ENCODE measurements at places on chromosomes 4 and X.
A peak's percentile ranks its signal among the peaks of the same experiment; 100 is the strongest.

DNA sequence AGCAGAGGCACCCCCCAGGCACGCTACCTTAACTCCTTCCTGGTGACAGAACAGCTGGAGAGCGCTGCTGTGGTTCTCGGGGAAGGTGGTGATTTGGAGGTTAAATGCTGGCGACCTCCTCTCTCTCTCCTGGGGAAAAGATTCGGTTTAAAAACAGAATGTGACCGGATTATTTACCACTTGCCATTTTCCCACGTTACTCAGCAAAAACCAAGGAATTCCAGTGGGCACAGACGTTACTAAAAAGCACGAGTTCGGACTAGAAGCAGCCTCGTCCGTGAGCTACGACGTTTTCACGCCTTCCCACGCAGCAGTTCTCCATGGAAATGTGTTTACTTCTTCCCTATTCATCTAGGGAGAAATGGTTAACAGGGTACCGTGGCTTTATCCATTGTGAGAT is 32.3 kb upstream of the C4orf50 start:
- DNase-seq: no peak

DNA sequence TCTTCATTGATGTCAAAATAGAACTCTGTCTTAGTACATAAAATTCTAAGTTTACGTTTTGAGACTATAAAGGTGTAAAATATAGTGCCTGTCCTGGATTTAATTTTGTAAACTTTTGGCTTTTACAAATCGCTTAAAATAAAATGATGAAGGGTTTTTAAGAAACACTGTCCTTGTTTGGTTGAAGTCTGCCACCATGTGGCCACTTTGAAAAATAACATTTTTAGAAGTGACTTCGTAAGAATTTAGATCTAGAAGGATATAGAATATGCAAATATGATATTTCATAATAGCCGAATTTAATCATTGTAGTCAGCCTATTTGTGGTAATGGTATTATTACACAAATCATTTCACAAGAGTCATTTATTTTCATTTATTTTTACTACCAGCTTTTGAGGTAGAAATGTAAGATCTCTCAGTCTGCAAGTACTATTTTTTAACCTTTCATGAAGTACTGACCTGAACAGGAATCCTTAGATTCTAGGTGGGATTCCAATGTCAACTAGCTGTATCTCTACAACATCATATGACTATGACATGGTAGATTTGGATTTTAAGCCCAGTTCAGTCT is 31.0 kb upstream of the FAT4 start:
- peak; percentile 16 for DNase-seq

- no peak for DNase-seq
These were observed 6.9 kb downstream of the CTBP1 start for GRCh38 chr4:1241936-1242505.

DNA sequence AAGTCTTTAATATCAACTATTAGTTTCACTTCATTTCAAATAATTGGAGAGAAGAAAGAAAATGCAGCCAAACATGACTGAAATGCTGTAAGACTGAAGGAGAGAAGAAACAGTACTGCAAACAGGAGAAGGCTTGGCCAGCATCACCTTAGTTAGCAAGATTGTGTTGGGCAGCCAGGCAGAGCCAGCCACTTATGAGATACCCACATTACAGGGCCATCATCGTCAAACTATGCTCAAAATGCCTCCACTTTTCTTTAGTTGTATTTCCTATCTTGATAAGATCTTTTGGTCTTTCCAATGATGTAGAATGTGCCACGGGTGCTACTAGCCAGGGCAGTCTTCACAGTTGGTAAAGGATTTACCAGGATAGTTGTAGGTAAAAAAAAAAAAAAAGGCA is 10.9 kb upstream of the IRF2 start:
- no peak for DNase-seq

GRCh38 chr4:158805635-158806471 is 37.0 kb downstream of the FNIP2 start:
- DNase-seq: peak; percentile 62

GRCh38 chrX:27435031-27435430 is 28.1 kb downstream of the PPP4R3C start:
- no peak for DNase-seq

DNA sequence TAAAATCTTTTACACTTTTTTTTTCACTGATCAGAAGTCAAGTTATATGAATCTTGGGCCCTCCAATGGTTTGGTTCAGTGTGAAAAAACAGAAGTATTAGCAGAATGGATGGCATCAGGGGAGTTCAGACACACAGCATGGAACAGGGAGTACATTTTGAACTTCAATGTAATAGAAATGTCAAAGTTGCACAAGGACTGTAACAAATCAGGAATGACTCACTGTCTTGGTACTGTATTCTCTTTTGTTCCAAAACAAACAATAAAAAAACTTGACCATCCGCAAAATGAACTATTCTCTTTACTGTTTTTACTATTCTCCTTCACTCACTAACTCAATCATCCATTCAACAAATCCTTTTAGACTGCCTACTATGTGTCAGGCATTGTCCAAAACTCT is 401.0 kb downstream of the FSTL5 start:
- peak; percentile 8 for DNase-seq

DNA sequence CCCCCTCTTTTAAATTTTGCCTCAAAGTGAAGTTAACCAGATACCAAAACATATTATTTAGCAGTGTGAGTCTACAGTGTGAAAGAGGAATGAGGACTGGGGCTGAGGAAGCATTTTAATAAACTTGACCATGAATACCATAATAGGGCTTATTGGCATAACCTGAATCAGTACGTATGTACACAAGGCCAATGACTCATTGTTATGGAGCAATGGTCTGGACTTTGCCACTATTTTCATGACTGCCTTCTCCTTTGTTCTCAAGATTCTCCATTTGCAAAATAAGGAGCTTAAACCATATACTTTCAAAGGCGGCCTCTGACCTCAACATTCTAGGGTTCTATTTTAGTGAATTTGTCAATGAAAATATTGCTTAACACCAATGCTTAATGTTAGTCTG is 102.8 kb upstream of the OR13H1 start:
- no peak for DNase-seq

GRCh38 chrX:48516987-48517386 is 4.6 kb upstream of the EBP start:
- no peak for DNase-seq

GRCh38 chr4:138255917-138256597 is 13.9 kb upstream of the SLC7A11 start:
- no peak for DNase-seq

- no peak for DNase-seq
These were observed at the start of gene SLC10A4 for GRCh38 chr4:48483006-48483776. Gene SLC10A4 (plus strand): TSS chr4:48483343. CDS start chr4:48483562, 219 bp downstream.

DNA sequence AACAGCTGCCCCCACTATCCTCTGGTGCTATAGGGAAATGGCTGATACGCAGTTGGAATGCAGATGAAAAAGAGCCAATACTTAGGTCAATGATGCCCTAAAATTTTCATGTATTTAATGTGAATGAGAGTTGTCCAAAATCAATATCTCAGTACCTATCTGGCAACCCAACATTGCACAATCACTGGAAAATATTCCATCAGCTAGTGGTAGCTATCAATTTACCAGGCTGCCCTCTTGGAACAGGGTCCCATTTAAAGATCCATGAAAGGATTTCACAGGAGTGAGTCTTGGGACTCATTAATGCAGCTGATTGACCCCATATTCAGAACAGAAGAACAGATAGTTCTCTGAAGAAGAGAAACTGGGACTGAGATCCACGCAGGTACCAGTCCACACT is 638.9 kb downstream of the SMARCA1 start:
- DNase-seq: no peak

GRCh38 chr4:7716010-7716721 is 223.5 kb downstream of the AFAP1 start:
- DNase-seq: no peak

GRCh38 chrX:94743478-94743877 is 1069.5 kb downstream of the FAM133A start:
- no peak for DNase-seq

- DNase-seq: no peak
These were observed 472.4 kb upstream of the NWD2 start for GRCh38 chr4:36772154-36772516.

- peak; percentile 19 for DNase-seq
These were observed 97.1 kb downstream of the MRPL1 start for GRCh38 chr4:77959566-77960338.

- DNase-seq: no peak
These were observed 30.6 kb downstream of the USP46 start for GRCh38 chr4:52628543-52628942.

GRCh38 chrX:53031380-53031779 is 17.2 kb upstream of the GPR173 start:
- no peak for DNase-seq

DNA sequence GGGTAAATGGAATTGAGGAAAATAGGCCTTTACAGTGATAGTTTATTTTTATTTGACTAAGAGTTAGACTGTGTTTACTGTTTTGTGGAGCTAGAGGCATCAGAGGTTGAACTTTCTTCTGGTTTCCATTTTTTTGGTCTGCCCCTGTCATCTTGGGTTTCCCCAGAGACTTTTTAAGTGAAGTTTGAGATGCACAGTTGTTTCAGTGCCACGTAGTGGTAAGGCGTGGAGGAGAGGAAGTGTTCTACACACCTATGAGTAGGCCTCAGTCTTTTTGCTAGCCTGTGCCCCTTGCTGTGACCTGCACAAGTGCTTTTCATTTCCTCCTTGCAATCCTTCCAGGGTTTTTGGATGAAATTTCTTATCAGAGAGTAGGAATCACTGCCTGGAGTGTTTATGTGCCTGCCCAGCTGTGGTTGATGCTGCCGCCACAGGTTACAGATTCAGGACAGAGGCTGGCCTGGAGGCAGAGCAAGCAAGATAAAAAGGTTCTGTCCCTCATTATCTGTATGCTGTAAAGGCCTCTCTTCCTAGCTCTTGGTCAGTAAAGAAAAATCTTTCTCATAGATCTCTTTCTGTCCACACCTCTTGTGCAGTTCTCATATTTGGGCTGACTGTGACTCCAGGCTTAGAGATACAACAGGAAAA is 12.5 kb upstream of the HSFX4 start:
- no peak for DNase-seq

DNA sequence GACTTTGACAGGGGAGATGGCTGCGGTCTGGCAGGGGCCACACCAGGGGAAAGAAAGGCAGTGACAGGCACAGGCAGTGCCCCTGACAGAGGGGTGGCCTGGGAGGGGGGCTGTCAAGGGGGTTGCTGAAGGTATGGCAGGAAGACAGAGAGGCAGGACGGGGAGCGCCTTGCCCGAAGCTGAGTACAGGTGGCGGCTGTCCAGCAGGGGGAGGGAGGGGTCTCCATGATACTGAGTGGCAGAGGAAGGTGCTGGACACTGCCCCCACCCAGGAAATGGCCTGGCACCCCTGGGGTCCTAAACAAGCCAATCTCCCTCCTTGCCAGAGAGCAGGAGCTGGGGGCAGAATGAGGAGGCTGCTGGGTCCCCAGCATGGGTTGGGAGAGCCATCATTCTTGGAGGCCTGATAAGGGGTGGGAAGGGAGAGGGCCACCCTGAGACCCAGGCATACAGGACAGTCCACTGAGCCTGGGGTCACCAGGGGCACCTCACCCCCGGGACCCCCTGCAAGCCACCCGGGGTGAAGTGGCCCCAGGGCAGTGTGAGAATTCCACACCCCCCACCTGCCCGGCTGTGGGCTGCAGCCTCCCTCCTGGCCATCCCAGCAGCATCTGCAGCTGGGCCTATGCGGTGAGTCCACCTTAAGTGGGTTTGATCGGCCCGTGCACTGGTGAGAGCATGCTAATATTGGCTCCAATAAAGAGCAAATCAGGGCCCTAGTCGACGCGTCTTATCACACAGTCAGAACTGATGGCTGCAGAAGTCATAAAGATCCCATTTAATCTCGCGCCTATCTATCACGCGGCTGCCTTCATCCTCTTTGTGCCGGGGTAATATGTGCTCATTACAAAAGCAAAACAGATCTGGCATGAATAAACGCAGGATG is 108.5 kb downstream of the FAM53A start:
- no peak for DNase-seq

GRCh38 chrX:136477026-136477425 is 10.7 kb upstream of the BRS3 start:
- no peak for DNase-seq

- no peak for DNase-seq
These were observed 117.4 kb downstream of the DIPK2B start for GRCh38 chrX:45083314-45083713.

- DNase-seq: peak; percentile 71
These were observed 61.1 kb upstream of the VAMP7 start for GRCh38 chrX:155819966-155820491.

DNA sequence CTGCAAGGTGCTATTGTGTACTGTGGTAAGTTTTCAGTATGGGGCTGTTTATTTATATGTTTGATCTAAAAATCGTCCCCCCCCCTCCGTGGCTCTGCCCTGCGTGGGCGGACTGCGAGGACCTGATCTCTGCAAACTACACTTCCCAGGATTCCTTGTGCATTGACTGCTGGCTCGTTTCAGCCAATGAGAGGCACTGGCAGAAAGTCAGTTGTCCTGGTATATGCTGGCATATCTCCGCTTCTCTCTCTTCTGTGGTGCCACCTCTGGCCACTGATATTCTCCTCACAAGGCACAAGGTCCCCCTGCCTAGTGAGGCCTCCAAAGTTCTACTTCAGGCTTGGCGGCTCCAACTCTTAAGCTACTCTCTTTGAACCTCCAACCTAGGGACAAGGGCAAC is 168.8 kb upstream of the ZFP42 start:
- no peak for DNase-seq

- no peak for DNase-seq
These were observed 50.7 kb upstream of the MAOA start for GRCh38 chrX:43605351-43605750.

DNA sequence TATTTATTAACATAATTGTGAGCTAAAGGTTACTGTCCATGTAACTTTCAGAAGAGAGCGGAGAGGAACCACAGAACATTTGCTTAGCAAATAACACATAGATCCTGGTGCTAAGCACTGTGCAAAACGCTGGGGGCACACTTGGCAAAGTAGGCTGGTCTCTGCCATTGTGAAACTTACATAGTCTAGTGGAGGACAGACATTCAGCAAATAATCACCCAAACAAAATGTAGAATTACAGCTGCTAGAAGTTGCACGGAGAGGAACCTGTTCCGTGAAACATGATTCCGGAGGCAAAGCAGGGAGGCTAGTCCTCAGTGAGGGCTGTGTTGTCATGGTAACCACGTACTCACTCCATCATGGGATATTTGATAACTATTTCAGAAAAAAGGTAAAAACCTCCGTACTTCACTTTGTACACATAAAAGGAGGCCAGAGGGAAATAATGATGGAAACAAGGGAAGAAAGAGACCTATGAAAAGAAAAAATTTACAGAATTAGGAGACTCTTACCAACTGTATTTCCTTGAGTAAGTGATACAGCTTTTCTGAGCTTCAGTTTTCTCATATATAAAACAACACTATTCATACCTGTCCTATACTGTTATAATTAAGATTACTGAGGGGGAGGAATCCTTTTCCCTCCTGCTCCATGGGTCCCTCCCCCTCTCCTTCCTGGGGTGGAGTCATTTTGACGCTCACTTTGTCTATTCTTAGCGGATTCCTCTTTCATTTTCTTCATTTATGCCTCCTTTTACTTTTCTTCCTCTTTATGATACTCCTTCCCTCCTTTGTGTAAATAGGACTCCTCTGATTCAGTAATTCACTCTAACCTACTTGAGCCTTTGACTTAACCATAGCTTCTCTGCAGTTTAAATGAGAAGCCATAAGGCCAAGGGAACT is 825 bp upstream of the RASGEF1B start:
- DNase-seq: no peak
